ENCODE measurements at places on chromosomes 13 and 19. TPM values are rescaled to one million over a fixed set of nuclear protein-coding genes. Genes with fewer than 3 reads are reported as not detected.

The SSC5D gene
- 60.0 TPM for total RNA-seq

The ATP8A2 gene
- total RNA-seq: under 0.01 TPM

The FGF14 gene
- under 0.01 TPM for total RNA-seq

The ELSPBP1 gene
- not detected for total RNA-seq

The IFI30 gene
- total RNA-seq: 33.3 TPM

The C19orf85 gene
- total RNA-seq: not detected
